ENCODE measurements at places on chromosomes 5 and 9.

GRCh38 chr5:81631621-81632020 lies 119.3 kb downstream of the SSBP2 start:
- no peak for DNase-seq

DNA sequence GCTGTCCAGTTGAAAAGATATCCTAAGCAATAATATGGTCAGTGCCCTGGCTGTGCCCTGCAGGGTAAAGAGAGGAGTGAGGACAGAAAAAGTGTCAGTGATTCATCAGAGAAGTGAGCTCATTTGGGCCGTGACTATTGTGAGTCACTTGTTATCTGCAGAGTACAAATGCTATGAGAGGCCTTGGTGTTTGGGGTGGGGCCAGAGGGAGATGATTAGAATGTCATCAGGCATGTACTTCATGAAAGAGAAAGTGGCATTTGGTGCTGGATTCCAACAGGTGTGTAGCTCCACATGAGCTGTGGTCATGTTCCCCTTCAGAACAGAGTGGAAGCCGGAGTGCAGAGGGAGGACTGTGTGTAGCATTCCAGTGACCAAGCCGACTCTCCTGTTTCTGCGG lies 174.1 kb downstream of the KDM4C start:
- DNase-seq = peak; percentile 83

- no peak for DNase-seq
These were observed 106.1 kb upstream of the FBXL17 start for GRCh38 chr5:108487951-108488350.

DNA sequence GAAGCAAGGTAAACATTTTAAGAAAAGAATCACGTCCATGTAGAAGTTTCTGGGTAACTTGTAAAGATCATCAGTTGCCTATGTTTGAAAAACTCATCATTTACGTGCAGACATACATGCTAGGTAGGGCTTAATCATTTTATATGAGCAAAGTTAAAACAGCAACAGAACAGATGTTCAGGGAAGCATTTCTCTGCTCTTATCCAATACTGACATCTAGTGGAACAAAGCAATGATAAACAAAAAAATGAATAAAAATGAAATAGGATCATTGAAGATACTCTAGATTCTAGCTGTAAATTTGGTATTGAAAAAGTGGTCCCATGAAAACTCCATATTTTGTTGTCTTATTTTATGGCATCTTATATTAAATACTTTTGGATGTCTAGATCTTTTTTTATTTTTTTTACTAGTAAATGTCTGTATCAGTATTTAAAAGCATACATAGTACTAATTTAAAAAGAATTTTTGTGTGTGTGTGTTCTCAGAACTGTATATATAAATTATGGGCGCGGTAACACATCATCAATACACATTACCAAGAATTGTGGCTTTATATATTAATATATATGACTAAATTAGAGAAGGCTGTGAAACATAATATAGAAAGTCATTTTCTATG lies 1050.2 kb downstream of the CDH12 start:
- peak; percentile 42 for DNase-seq

- DNase-seq = no peak
These were observed 106.9 kb upstream of the COL5A1 start for GRCh38 chr9:134534661-134535080.

DNA sequence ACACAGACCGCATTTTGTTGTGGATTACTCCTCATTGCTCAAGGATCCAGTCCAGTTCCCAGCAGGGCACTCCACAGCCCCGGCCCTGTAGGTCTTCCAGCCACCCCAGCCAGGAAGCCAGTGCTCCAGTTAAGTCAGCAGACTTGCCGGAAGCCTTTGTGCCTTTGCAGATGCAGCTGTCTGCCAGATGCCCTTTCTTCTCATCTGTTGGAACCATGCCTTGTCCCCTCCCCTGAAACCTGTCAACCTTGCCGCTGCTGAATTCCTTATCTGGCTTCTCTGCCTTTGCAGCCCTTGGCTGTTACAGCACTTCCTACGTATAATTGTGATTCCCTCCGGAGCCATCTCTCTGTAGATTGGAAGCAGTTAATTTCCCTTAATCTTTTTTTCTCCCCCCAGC lies 28.4 kb downstream of the PSAT1 start:
- DNase-seq = peak; percentile 61

GRCh38 chr5:36908544-36909260 lies 32.1 kb downstream of the NIPBL start:
- DNase-seq = no peak

GRCh38 chr5:140568443-140569063 lies 3.9 kb downstream of the SLC35A4 start:
- DNase-seq = no peak

Data from AG08395 (cell line).